Left renal pelvis (tissue), 4 donors: ENCODE measurements at places on chromosomes 6 and 20. TPM values are rescaled to one million over a fixed set of nuclear protein-coding genes. Genes with fewer than 3 reads are reported as not detected.

CTAGE9 gene
- polyA plus RNA-seq: 0.37 TPM

PRDM13 gene
- polyA plus RNA-seq: not detected

DNA sequence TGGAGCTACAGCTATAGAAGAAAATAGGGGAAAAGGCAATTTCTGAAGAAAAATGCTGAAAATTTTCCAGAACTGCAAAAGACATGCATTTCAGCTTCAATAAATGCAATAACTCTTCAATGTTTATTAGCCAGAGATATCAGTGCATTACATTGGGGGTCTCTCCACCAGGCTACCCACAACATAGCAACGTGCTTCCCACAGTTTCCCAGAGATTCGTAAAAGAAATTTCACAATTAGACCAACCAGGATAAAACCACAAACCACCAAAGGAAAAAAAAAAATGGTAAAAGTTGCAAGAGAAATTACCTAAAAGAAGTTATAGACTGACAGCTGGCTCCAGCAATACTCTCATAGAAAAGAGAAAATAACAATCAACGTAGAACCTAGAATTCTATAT lies 16.0 kb downstream of the LY86 start:
- DNase-seq: no peak

DNA sequence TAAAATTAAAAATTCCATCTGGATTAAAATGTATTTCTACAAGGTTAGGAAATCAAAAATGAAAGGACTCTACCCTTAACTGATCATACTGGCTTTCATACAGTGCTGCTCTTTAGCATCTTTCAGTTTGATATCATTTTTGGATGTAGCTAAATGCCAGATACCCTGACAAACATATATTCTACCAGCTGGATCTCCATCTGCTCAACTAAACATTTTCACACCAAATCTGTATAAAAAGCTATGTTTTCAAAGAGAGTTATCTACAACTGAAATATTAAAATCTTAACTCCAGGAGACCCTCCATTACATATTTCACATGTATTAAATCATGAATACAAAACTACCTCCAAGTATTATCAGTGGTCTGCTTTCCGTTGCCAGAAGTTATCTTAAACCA lies 95.7 kb downstream of the EPHA7 start:
- DNase-seq: no peak

GRCh38 chr6:1363729-1364572 lies 25.4 kb upstream of the FOXF2 start:
- DNase-seq: no peak

DNA sequence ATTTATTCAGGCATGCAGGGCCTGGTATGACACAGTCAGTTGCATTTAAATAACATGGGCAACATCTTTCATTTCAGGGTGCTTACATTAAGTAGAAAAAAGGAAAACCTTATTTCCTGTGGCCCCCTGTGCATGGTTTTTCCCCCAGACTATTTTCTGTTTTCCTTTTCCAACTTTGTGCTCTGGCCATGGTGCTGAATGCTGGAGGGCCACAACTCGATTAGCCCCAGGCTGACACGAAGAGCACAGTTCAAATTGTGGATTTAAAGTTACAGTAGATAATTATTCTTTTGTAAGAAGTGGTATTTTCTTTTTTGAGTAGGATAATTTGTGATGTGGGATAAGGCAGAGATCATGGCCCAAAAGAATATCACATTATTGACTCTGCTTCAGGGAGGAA lies 332.0 kb downstream of the HAO1 start:
- no peak for DNase-seq

- DNase-seq: no peak
Measured at GRCh38 chr6:155228546-155229166, 35.2 kb upstream of the CLDN20 start.

DNA sequence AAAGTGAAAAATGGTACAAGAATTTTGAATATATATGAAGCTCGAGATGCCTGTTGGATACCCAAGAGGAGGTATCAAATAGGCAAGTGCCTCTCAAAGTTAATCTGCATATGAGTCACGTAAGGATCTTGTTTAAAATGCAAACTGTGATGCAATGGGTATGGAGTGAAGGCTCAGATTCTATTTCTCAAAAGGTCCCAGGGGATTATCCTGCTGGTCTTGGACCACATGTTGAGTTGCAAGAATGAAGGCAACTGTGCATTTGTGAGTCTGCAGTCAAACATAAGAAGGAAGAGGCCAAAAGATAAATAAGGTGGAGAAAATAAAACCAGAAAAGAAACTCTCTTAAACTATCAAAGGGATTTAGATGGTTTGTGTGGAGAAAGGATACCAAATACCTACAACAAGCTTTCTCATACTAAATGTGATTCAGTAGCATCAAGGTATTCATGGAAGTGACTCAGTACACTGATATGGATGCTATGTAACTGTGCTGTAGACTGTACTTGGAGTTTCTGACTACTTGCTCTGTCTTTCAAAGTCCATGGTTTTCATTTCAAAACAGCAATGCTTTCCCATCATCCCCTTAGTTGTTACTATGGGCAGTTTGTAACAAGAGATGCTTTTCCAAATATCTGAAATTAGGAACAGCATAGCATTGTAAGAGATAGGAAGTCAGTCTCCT lies 106.3 kb downstream of the GFRAL start:
- DNase-seq: no peak

DNA sequence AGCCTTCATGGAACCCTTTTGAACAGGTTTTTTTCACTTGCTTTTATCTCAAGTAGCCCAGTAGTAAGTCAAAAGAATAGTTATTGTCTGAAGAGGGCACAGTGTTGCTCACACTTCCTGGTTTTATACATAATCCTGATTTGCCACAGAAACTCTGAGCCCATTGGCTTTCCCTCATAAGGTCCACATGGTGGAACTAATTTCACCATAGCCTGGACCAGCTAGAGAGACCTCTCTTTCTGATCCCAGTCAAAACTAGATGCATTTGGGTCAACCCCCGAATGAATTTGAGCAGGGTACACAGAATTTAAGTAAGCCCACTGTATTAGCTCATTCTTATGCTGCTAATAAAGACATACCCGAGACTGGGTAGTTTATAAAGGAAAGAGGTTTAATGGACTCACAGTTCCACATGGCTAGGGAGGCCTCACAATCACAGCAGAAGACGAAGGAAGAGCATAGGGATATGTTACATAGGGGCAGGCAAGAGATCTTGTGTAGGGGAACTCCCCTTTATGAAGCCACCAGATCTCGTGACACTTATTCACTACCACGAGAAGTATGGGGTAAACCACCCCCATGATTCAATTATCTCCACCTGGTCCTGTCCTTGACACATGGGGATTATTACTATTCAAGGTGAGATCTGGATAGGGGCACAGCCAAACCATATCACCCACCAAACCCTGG lies 6.2 kb downstream of the RWDD2A start:
- no peak for DNase-seq

JPH2 gene
- 1.8 TPM for polyA plus RNA-seq

DNA sequence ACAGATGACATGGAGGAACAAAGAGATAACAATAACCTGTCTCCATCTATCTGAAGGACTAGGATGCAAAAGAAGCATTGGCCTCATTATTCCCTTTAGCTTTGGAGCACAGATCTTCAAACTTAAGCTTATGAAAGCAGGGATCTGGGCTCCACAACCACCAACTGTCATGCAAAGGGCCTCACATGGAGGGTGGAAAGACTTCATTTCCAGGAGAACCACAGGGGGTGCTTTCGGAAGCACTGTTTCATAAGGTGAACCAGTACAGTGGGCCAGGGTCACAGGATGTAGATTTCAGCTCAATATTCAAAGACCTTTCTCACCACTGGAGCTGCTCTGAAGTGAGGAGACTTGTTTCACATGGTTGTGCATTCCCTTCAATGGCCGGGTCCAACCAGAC lies 55.1 kb upstream of the MYB start:
- DNase-seq: no peak

FOXF2 gene
- 0.15 TPM for polyA plus RNA-seq

GRCh38 chr6:152221806-152222628 lies 414.5 kb downstream of the ESR1 start:
- no peak for DNase-seq

GRCh38 chr6:134870677-134871498 lies 79.0 kb downstream of the ALDH8A1 start:
- no peak for DNase-seq

- DNase-seq: no peak
Measured at GRCh38 chr6:55496201-55496600, 82.8 kb downstream of the HMGCLL1 start.

MEP1A gene
- not detected for polyA plus RNA-seq

E2F1 gene
- polyA plus RNA-seq: 11.2 TPM

GRCh38 chr6:105310371-105310770 lies 92.5 kb downstream of the PREP start:
- no peak for DNase-seq

- DNase-seq: no peak
Measured at GRCh38 chr6:26032340-26033084, 54.7 kb upstream of the HFE start.

AVP gene
- polyA plus RNA-seq: not detected

GRCh38 chr6:124536157-124536841 lies 425.9 kb upstream of the RNF217 start:
- no peak for DNase-seq

DNA sequence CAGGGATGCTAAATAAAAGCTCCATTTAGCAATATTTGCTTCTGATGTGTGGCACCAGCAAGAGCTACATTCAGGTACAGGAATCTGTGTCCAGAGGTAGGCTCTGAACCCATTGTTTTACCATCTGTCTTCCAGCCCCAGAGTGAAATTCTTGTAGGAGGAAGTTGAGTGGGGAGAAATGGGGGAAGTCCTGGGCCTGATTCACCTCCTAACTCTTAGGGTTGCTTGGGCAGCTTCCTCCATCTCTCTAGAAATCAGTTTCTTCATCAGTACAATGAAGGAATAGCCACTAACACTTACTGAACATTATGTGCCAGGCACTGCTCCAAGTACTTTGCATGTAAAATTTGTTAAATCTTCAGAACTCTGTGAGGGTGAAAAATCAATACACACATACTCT lies 35.1 kb upstream of the TSPYL1 start:
- no peak for DNase-seq

- DNase-seq: no peak
Measured at GRCh38 chr6:44247338-44248302, 719 bp downstream of the HSP90AB1 start.

DNA sequence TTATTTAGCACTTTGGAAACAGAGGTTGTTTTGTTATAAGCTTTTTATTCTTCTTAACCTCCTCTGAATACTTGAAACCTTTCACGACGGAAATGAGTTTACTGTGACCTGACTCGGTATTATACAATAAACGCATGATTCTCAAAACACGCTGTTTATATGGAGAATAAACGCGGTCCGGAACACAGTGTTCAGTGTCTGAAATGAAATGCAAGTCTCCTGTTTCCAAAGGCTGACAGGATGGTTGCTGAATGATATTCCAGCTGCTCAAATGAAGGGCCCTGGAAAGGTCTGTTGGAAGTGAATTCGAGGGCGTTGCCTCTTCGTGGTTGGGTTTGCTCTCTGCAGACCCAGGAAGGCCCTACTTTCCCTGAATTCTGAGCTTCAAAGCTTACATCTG lies 83.4 kb downstream of the RSPH3 start:
- no peak for DNase-seq

DNA sequence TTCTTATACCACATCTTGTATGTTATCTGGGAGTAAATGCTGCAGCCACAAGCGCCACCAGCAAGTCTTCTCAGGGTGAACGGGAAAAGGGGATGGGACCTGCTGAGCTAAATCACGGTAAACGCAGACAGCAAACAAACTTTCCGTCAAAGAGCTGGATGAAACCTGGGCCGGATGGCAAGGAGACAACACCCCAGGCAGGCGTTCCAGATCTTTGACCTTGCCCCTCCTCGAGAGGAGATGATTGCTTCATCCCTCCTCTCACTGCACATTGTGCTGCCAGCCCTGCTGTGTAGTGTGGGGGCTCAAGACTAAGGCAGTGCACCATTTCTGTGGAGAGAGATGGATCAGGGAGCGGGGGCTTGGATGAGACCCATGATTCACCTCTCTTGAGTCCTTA lies 9.8 kb downstream of the RAET1E start:
- no peak for DNase-seq

GRCh38 chr6:53588816-53589509 lies 44.1 kb upstream of the GCLC start:
- DNase-seq: no peak

DNA sequence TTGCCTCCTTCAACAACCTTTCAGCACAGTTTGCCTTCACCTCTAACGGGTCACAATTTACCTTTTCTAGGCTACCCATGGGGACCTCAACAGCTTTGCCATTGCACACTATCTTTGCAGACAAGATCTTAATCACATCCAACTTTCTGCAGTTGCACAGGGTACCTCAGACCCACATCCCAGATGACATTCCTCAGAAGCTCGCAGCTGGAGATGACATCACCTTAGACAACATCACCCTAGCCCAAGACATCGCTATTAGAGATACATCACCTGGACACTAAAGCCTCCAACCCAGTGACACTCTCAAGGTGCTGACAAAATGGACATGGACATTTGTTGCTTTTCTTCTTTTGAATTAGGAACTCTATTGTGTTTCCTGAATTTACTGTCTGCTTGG lies 38.6 kb upstream of the RPP40 start:
- no peak for DNase-seq

GRCh38 chr6:132998418-132998817 lies 184.0 kb downstream of the RPS12 start:
- no peak for DNase-seq
